Jurkat, Clone E6-1 (cell line): ENCODE measurements at places on chromosomes 2 and 18.

DNA sequence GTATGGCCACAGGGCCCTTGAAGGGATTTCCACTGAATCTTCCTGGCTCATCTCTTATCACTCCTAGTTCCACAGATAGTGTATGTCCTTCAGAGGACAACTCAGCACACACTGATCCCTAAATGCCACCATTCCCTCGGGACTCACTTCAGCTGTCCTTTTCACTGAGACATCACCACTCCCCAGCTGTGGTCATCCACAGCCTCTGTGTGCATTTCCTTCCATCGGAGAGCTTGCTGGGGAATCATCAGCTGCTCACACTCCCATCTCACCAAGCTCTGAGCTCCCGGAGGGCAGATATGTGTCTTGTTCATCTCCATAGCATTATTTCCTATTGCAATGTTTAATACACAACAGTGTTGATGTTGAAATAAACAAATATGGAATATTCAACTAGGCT is 759.5 kb downstream of the RNF144A start:
- DNase-seq: no peak

GRCh38 chr2:121740973-121741372 is 4.3 kb upstream of the NIFK start:
- no peak for DNase-seq

GRCh38 chr2:234203135-234203984 is 152.9 kb downstream of the SPP2 start:
- DNase-seq: no peak

GRCh38 chr2:73063472-73063871 is 8.0 kb downstream of the SFXN5 start:
- DNase-seq: no peak

- no peak for DNase-seq
Observed at GRCh38 chr18:22368021-22368420, 49.7 kb downstream of the CTAGE1 start.

DNA sequence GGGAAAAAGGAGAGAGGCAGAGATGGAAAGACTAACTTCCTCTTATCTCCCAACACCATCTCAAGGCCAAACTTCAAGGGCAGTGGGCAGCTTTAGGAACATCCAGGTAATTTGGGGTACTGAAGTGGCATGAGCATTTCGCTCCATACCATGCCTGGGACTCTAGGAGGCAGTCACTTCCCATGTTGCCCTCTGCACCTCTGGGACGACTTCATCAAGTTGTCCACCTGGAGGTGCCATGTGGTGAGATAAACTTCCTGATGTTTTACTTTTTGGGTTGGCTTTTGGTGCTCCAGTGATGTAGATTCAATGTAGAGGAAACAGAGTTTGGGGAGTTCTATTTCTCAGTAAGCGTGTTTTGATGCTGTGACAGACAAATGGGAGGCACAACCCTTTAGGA is 56.3 kb upstream of the UPP2 start:
- no peak for DNase-seq

DNA sequence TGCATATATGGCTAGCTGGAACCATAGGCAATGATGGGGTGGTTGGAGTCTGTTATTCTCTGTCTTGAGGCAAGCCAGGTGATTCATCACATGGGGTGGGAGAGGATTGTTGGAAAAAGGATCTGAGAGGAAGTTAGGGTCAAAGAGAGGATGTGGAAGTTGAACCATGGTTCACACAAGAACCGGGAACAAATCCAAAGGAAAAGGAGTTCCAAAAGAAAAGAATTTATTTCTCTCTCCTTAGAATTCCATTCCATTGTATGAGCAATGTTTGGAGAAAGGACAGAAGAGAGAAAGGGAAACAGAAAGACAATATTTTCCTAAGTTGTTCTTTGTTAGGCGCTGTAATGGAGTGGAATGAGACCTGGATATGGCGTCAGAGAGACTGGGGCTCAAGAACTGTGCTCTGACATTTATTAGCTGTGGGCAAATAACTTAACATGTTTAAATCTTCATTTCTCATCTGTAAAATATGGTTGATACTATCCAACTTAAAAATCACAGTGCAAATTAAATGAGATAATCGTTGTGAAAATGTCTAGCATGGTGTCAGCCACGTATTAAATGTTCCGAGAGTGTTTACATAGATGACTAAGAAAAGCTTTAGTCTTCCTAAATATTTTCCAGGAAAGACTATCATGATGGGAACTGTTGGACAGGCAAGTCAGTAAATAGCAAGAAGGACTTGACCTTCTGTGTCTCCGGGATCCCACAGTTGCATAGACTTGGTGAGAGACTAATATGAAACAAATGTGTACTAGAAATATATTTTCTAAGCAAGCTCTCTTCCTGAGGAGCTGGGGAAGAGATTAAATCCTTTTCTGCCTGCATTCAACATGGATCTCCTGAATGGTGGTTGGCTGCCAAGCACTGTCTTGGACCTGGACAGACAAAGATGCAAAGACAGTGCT is 71.4 kb downstream of the TRIB2 start:
- DNase-seq: no peak

GRCh38 chr2:63667132-63667700 is 78.5 kb downstream of the MDH1 start:
- no peak for DNase-seq

- no peak for DNase-seq
Observed at GRCh38 chr18:21270453-21270852, 28.4 kb downstream of the GREB1L start.

DNA sequence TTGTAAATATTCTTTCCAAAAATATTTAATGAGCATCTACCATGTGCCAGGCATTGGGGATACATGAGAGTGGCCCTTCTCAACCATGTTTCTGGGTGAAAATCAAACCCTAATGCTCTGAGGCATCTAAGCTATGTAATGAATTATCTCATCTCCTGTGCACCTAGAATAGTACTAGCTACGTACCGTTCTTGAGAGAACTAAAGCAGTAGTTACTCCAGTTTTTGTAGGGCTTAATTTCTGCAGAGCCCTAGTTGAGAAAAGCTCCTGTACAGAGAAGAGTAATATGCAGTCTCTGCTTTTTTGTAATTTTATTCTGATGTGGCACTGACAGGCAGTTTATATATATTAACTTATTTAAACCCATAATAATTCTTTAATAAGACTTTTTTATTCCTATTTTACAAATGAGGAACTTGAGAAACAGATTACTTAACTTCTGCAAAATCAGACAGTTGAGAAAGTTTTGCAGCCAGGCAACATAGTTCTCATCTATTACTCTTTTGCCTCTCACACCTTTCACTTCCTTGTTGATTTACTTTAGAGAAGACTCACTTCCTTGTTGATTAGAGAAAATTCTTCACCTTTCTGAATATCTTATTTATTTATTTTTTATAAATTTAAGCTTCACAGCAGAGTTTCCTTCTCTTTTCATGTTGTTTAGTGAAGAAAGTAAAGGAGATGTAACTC is 3.1 kb downstream of the SPOPL start:
- DNase-seq: no peak

GRCh38 chr2:144511937-144512336 is 8.0 kb downstream of the ZEB2 start:
- DNase-seq: no peak

DNA sequence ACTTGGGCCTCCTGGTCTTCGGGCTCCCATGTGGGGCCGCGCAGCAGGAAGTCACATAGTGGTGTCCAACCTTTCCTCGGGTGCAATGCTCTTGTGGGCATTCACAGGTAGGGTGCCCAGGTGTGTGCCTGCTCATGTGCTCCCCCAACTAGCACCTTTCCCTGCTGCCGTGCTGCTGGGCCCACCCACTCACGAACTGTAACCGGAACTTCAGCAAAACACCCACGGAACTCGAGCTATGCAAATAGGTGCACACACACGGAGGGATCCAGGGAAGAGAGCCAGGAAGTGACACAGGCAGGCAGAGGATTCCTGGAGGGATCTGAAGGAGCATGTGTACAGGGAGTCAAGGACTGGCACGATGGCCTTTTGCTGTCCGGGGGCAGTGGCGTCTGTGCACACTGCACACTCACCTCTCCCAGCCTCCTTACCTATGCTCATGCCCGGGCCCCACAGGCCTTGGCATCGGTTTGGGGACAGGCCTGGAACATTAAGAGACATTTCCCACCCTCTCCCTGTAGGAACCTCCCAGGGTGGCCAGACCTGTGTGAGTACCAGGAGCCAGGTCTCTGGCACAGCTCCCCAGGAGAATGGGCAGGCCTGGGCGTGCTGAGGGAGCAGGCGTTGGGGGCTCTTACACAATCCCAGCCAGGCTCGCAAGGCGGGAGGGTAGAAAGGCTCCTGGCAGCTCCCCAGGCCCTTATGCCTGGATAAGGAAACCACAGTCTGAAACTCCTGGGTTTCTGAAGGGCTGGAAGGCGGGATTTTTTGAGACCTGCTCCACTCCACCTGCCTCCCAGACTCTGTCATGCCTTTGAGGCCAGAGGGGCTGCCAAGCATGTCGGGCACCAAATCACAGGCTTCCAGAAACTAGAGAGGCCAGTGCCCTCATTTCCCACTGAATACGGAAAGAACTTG is 6.6 kb upstream of the PTMA start:
- DNase-seq: no peak

DNA sequence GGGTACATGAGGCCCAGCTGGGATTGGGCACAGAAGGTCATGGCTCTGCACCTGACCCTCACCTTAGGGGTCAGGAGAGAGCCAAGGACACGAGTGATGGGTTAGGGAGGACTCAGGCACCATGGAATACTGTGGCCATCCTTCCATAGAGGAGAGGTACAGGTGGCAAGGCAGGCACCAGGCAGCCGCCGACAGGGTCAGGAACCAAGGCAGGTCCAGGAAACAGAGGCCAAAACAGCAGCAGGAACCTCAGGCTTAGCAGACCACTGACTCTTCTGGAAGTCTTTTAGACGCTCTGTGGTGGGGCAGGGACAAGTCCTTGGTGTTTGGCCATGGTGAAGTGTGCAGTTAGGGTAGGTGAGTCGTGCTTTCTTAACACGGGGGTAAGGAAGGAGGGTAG is 128.0 kb downstream of the NEDD4L start:
- no peak for DNase-seq

GRCh38 chr2:223041527-223042109 is 10.4 kb upstream of the KCNE4 start:
- no peak for DNase-seq

GRCh38 chr2:25829377-25829704 is 48.9 kb downstream of the ASXL2 start:
- no peak for DNase-seq

DNA sequence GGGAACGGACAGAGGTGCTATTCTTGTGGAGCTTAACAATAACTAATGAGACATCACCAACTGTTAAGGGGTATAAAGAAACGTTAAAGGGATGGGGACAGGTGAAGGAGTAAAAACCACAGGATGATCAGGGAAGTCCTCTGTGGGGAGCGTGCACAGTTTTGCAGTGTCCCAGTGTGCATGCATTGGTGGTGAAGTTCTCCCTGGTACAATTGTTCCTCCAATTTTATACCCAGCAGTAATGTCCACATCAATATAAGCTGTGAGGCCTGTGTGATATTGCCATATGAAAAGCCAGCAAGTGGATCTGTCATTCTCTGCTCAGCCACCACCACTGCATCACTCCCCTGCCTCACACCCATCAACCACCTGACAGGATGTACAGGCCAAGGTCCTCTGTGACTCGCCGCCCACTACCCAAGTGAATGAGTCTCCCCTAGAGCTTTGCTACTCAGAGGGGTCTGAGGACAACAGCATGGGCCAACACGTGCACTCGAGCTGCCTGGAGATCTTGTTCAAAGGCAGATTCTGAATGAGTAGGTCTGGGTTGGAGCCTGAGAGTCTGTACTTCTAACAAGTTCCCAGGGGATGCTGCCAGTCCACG is 4.6 kb downstream of the MLPH start:
- no peak for DNase-seq

- no peak for DNase-seq
Observed at GRCh38 chr2:231547315-231548110, 17.3 kb upstream of the NMUR1 start.

GRCh38 chr18:4017480-4017879 is 437.6 kb downstream of the DLGAP1 start:
- peak; percentile 39 for DNase-seq

- DNase-seq: no peak
Observed at GRCh38 chr18:56955490-56955889, 191.4 kb upstream of the BOD1L2 start.

DNA sequence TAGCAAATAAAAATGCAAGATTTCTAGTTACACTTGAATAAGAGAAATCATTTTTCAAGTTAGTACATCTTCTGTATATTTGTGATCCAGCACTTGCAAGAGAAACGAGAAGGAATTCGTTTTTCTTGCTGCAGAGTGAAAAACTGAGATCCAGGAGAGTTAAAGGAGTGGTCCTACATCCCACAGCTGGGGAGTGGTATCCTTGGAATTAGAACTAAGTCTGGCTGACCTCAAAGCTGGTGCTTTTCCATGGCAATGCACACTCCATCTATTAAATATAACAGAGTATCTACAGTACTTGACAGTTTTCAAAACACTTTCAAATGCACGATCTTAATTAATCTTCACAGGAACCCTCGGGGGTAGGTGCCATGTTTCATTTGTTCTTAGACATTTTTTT is 46.8 kb downstream of the TRIB2 start:
- DNase-seq: no peak

DNA sequence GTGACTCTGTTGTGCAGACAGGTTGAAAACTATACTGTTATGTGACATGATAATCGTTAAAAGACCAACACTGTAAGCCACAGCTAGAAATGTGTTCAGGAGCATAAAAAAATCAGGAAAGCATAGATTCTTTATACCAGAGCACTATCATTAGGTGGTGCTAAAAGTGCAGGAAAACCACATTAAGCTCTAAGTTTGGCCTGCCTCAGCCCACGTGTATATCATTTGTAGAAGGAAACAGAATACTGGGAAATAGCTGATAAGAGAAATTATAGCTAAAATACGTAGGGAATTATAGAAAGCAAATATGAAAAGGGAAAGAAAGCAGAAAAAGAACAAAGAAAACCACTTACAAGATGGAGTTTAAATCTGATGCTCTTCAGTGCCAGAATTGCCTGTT is 26.5 kb upstream of the C2orf74 start:
- peak; percentile 29 for DNase-seq

GRCh38 chr2:104772996-104773395 is 80.9 kb upstream of the POU3F3 start:
- DNase-seq: no peak

GRCh38 chr2:113050921-113051895 is 1.5 kb downstream of the IL36B start:
- DNase-seq: no peak

DNA sequence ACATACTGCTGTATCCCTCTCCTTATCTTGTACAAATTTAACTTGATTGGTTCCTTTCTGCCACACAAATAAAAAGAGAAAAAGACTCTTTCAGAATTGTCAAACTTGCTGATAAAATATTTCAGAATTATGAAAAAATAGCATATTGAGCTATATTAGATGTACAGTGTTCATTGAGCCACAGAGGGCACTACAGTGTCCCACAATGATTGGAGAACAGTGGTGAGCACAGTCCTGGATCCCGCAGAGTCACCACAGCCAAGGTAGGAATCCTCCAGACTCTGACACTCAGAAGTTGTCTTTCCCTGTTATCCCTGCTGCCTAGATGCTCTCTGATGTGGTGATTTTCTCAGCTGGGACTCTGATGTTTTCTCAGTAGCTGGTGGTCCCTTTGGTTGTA is 1281.3 kb upstream of the ZEB2 start:
- no peak for DNase-seq

GRCh38 chr2:37457401-37457901 is 113.0 kb downstream of the QPCT start:
- no peak for DNase-seq

- no peak for DNase-seq
Observed at GRCh38 chr2:203352604-203353255, 24.5 kb downstream of the ABI2 start.
